Cerebellar nuclear complex (tissue), 1 donor: ENCODE measurements at places on chromosomes 7 and 10.

- DNase-seq = no peak
These were observed 4.2 kb upstream of the OR2A2 start for GRCh38 chr7:144105211-144105610.

- no peak for DNase-seq
These were observed 221.3 kb upstream of the ZMIZ1 start for GRCh38 chr10:78847485-78847884.

GRCh38 chr10:124367414-124367813 is 51.3 kb downstream of the OAT start:
- no peak for DNase-seq

DNA sequence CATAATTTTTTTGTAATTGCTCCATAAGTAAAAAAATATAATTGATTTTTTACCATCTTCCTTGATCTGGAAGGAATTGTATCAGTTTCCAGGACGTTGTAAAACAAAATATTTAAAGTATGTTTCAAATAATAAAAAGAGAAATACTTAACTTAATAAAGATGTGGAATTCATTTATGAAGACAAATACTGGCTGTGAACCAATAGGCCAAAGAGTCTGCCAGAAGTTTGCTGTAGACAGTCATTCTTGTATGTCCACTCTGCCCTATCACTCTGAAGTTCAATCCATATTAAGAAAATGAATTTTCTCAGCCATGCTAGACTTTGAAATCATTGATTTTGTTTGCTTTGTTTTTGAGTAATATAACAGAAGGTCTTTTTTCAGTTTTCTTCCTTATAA is 256.4 kb downstream of the TRIL start:
- no peak for DNase-seq

GRCh38 chr7:118005026-118005425 is 131.8 kb upstream of the CTTNBP2 start:
- no peak for DNase-seq

DNA sequence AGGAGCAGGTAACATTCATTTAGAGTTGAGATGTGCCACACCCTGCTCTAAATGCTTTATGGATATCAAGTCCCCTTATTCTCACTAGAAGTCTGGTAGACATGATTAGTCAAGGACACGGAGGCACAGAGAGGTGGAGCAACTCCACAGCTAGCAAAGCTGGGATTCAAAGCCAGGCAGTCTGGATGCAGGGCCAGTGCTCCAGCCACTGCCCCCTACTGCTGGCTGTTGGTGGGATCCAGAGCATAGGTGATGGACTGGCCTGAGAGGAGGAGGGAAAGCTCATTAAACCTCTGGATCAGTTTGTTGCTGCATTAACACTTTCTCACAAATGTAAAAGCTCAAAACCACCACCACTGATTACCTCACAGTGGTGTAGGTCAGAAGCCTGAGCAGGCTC is 22.6 kb upstream of the KBTBD2 start:
- no peak for DNase-seq

- DNase-seq = no peak
These were observed 39.3 kb downstream of the FAS start for GRCh38 chr10:89029785-89030437.

DNA sequence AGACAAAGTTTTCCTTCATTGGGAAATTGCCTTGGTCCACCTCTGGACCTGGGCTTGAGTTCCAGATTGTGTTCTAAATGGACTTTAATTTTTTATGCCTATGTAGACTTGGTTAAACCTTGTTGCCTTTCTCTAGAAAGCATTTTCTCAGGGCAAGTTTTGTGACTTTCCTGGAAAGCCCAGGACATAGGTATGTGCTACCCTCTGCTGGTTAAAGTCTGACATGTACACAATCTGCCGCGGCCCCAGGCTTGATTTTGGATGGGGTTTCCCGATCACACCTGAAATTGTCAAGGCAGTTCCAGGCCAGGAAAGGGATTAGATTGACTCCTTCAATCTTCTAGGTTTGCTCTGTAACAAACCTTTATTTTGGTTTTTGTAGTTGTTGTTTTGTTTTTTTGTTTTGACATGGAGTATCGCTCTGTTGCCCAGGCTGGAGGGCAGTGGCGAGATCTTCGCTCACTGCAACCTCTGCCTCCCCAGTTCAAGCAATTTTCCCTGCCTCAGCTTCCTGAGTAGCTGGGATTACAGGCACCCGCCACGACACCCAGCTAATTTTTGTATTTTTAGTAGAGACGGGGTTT is 14.1 kb upstream of the AKR1B10 start:
- no peak for DNase-seq

DNA sequence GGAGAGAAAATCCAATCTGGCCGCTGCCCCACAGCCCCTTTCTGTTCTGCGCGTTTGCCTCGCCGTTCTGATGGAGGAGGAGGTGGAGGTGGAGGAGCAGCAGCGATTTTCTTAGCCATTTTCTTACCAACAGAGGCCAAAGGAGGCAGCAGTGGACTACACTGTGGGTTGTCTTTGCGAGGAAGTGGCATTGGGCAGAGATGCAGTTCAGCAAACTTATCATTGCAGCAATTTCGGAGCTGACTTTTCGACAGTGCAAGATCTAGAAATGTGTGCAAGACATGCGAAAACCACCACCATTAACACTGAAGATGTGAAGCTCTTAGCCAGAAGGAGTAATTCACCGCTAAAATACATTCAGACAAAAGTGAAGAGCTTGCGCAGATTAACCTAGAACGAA is 1.9 kb upstream of the ARL4A start:
- no peak for DNase-seq

DNA sequence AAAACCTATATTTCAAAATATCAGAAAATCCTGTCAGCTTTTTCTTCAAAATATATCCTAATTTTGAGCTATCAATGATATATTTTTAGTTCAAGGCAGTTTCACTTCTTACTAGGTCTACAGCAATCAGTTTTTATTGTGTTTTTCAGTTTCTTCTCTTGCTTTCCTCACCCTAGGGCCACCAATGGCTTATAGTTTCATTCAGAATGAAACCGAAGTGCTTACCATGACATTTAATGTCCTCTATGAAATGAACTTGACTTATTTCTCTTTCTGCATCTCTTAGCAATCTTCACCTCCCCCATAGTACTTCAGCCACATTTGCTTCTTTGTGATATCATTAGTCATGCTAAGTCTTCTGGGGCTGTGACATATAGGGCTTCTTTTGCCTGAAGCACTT is 100.3 kb downstream of the ARL5B start:
- DNase-seq = no peak

DNA sequence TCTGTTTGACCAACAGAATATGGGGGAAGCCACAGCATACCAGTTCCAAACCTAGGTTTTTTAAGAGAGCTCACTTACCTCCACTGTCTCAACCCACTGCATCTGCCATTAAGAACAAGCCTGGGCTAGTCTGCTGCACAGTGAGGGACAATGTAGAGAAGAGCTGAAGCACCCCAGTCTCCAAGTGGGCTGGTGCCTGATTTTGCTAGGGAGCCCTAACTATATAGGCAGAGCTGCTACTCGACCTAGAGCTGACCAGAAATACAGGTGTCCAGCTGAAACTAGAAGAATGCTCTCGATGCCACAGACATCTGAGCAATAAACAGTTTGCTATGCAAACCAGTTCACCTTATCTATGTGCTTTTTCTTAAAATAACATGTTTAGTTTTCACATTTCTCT is 106.9 kb upstream of the BET1 start:
- DNase-seq = no peak

- no peak for DNase-seq
These were observed 31.3 kb downstream of the DDC start for GRCh38 chr7:50533866-50534265.

DNA sequence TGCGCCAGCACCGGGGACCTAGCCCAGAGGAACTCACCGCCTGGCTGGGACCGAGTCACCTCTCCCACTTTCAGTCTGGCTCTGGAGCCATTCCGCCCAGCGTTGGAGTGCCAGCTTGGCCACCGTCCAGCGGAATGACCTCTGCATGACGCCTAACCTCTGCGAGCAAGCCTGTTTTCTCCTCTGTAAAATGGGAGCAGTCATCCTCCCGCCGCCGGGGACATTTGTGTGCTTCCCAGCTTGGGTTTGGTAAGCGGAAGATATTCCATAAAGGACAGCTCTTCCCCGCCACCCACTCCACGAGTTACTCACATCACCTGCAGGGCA is 1.3 kb upstream of the ZCCHC24 start:
- DNase-seq = no peak

DNA sequence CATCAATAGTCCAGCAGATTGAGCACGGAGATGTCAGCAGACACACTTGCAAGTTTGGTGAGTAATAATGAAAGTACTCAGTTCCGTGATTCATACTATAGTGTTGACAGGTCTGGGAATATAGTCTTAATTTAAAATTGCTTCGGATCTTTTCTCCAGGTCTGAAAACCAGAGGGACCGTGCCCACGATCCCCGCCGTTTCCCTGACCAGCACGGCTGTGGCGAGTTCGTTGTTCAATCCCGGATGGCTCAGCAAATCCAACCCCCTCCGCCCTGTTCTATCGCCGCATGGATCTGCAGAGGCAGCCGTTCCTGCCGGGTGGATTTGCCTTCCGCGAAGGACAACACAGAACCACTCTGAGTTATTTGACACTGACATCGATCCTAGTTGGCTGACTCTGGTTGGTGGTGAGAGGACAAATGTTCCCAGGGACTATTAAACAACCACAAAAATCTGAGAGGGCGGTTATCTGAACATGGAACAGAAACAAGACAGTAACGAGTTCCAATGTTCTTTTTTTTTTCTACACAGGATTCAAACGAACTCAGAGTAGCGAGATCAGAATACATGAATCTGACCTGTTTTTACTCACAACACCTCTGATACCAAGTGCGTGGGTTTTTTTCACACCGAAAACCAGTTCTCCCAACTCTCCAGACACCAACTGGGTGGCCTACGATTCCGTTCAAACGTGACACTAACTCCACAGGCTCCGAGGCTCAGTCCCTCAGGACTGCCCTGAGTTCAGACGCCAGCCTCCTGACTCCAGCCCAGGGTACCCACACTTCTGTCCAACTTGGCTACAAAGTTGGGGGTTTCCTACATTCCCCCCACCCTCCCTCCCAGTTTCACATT is 52.7 kb downstream of the RBM17 start:
- DNase-seq = no peak

DNA sequence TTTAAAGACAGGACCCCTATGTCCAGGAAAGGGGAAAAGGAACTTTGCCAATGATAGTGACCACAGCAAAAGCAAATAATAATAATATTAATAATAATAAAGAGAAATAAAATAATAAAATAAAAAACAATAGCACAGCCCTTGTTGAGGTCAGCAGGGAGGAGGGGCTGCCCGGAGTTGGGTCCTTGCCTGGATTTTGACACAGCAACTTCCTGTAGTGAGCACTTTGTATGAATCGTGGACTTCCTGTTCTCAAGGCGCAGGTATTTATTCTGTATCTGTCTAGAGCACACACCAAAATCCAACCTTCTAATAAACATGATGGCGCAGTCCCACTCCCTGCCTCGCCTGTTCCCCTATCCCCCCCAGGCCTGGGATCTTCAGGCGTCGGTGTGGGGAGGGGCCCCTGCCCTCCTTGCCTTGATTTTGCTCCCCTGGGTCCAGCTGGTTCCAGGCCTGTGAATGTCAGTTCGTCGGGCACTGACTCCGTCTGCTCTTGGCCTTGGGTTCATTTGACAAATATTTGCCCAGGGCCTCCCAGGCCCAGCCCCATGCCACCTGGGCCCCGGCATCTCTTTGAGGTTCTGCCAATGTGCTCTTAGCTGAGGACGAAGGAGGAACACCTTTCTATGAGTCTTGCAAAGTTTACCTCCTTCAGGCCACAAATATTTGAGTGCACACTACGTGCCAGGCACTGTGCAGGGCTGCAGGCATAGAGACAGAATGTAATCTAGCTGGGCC is 13.9 kb downstream of the TRIM8 start:
- no peak for DNase-seq

- no peak for DNase-seq
These were observed 448.9 kb downstream of the PLXDC2 start for GRCh38 chr10:20265146-20265545.

- no peak for DNase-seq
These were observed at the start of gene ATRNL1 for GRCh38 chr10:115093286-115093775. Gene ATRNL1, plus strand, starts transcription at chr10:115093365. Its CDS starts 386 bp downstream, at chr10:115093751.

- DNase-seq = no peak
These were observed 674.3 kb upstream of the ZWINT start for GRCh38 chr10:57035310-57035709.

DNA sequence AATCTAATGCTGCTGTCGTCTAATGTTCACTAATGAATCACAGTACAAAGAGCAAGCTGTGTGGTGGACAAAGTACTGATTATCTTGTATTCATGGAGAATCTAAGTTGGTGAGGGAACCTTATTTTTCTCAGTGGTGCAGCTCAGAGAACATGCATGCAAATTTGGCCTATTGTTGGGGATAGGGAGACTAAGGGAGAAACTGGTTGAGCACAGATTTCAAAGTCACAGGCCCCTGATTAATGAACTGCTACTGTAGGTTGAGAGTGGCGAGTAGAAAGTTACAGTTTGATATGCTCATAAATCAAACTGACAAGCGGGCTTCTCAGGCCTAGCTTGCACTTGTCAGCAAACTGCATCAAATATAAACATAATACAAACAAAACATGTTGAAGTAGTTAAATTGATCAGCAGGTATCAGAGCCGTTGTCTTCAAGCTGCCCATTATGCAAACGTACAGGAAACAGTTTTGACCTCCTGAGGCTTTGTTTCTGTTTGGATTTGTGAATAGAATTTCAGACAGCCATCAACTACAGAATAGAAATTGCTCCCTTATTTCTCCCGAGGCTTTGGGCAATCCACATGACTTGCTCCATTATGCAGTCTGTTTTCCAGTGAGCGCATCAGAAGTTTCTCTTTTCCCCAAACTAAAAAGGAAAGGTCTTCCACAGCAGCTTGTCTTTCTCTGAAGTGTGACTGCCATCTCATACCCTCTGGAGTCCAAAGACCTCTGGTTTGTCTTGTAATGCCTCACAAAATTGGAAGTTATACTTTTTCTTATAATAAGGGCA is 215.8 kb downstream of the FOXP2 start:
- no peak for DNase-seq

- DNase-seq = no peak
These were observed 28.3 kb downstream of the WDR86 start for GRCh38 chr7:151381348-151382078.

GRCh38 chr7:9945857-9946256 is 1027.8 kb upstream of the PHF14 start:
- DNase-seq = no peak

DNA sequence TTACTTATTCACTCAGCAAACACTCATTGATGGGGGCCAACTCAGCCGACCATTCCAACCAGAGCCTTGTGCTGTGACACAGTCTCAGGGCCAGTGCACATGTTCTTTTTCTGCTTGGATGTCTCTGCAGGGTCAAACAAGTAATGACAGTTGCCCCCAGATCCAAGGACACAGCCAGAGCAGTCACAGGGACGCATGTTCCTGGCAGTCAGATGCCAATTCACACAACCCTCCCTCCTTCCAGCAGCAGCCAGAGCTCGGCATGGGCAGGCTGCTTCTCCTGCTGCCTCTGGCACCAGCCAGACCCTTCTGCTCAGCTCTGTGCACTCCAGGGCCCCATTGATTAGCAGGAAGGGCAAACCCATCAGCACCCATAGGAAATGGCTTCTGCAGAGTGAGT is 20.3 kb downstream of the DRGX start:
- DNase-seq = no peak

GRCh38 chr10:51875610-51876009 is 176.2 kb upstream of the CSTF2T start:
- DNase-seq = no peak
